ENCODE measurements at places on chromosomes 3 and 15.

DNA sequence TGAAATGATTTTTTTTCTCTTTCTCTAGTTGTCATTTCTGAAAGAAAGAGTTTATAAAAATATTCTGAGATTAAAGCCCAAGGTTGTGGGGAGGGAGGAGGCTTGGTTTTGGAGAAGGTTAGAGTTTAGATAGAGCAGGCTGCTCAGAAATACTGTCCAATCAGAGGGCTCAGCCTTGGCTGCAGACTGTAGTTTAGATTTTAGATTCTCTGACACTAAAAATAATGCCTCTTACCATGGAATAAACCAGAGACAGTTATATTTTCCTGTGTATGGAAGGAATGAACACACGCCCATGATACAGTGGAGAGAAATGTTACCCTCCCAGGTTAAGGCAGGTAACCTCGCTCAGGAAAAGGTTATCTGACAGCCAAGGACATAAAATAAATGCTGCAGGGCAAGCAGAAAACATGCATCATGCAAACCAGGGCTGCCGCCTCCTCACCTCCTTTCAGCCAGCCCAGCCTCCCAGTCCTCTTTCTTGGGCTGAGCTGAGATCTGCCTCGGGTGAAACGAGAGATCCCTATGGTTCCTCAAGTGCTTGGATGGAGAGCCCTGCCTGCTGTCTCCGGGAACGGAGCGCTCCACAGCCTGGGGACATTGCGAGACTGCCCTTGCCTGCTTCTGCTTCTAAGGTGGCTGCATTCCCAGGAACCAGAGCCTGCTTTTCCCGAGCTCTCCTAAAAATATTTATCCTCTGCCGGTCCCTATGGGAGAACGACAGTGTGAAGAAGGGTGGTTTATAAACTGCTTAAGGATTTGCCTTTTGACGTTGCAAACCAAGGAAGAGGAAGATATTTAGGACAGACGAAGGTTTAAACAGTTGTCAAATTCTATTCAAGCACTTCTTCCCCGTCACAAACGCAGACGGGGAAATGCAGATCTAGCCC is 848 bp downstream of the NCEH1 start:
- DNase-seq, result peak; percentile 52

- DNase-seq, result no peak
These were observed 77.4 kb downstream of the MB21D2 start for GRCh38 chr3:192840143-192840836.

DNA sequence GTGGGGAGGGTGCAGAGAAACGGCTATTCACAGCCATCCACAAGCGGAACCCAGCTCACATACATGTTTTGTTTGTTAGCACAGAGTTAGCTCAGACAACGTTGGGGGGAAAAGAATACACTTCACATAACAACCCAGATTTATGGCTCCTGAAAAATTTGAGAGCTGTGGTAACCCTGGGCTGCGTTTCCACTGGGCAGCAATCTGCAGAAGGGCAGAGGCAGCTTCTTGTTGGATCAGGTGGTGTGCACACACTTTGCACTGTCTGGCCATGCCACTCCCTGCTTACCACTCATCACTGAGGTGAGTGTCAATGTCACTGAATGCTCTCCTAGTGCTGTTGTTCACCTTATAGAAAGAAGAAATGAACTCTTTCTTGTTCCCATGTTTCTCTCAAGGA is 299.8 kb upstream of the SOX14 start:
- DNase-seq, result no peak

DNA sequence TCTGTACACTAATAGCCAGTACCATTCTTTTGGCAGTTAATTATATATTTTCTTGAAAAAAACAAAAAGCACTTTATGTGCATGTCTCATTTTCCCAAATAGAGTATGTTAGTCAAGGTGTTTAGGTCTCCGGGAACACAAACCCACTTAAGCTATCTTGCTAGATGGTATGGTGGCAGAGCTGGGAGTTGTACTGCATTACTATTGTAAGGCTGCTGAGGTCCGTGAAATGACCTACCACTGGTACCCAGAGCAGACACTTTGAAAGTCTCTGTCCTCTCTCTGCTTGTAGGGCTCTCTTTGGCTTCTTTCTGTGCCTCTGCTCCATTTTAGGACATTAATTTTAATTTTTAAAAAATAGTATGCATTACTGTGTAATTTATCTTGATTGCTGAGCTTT is 8.8 kb downstream of the TMOD3 start:
- no peak for DNase-seq

DNA sequence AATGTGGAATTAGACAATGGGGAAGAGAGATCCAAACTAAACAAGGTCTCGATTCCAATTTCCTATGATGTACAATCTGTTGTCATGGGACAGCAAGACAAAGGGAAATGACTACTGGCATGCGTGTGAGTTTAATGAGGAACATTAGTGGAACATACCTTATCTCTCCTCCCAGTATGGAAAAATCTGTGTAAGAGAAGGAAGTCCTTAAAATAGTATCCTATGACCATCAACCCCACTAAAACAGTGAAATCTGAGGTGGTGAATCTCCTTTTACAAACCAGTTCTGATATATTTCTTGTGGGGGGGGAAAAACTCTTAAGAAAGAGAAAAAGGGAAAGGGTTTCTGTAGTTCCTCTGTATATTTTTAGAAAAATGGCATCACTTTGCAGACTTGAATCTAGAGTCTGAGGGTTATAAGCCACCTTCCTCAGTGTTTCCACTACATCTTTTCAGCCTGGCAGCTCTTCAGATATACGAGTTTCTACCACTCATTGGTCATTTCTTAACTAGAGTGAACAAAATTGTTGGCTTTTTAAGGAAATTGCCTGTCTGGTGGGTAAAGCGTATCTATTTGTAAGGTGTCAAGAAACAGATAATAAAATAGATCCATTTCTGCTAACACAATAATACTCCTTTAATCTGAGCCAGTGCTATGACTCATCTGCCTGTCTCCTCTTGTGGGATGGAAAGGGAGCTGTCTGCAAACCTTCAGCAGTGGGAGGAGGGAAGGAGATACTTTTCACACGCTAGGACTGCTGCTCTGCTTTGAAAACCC is 3.0 kb upstream of the TNFAIP8L3 start:
- DNase-seq, result no peak
